ENCODE measurements at places on chromosomes 5 and 9.
A peak's percentile ranks its signal among the peaks of the same experiment; 100 is the strongest.

DNA sequence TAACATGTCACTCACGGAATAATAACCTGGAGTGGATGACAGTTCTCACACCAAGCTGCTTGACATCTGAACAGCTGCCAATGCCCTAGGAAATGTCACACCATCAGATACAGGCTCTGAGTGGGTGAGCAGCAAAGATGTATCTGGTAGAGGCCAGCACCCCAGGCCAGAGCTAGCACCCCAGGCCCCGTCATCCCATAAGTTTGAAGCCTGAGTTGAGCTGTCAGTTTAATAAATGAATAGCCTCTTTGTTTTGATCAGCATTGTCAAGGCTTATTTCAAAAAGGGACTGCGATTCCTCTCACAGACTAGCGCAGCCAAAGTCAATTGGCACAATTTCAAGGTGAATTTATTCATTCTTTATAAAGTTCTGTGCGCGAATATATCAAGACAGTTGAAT, 1327.1 kb downstream of the MAT2B start:
- no peak for DNase-seq

DNA sequence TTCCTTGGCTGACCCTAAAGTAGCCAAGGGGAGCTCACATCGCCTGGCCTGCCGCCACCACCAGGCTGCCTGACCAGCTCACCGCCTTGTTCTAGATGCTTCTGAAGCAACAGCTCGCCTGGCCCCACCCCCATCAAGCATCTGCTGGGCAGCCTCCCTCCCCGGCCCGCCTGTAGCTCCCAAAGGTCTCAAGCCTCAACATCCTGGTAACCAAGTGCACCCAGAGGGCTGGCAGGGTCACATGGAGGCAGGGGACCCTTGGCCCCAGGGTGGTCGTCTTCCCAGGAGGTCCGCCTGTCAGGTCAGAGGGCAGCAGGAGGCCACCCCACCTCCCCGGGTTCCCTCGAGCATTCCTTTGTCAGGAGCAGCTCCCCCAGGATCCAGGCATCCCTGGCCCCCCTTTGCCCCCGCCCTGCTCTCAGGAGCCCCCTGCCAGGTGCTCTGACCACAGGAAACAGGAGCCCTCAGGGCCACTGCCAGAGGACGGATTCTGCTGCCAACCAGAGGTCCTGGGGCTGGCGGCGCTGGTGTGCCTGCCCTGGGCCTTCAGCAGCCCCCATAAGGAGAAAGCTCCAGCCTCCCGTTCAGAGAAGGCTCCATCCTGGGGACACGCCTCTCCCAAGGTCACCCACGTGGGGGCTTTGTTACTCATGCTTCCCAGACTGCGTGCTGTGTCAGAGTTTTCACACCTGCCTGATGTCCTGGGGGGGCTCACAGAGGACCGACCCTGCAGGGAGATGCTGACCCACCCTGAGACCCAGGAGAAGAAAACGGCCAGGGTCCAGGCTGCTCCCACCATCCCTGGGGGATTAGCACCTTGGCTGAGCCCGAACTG, 3.5 kb upstream of the LRRC14B start:
- no peak for DNase-seq

- DNase-seq = peak; percentile 30
Measured at GRCh38 chr5:139795074-139796001, at the start of gene PSD2. TSS of gene PSD2 (plus strand) at chr5:139795808. CDS start at chr5:139809441, 13,633 bp downstream.

- DNase-seq = no peak
Measured at GRCh38 chr9:82621447-82621846, 441.5 kb downstream of the RASEF start.

DNA sequence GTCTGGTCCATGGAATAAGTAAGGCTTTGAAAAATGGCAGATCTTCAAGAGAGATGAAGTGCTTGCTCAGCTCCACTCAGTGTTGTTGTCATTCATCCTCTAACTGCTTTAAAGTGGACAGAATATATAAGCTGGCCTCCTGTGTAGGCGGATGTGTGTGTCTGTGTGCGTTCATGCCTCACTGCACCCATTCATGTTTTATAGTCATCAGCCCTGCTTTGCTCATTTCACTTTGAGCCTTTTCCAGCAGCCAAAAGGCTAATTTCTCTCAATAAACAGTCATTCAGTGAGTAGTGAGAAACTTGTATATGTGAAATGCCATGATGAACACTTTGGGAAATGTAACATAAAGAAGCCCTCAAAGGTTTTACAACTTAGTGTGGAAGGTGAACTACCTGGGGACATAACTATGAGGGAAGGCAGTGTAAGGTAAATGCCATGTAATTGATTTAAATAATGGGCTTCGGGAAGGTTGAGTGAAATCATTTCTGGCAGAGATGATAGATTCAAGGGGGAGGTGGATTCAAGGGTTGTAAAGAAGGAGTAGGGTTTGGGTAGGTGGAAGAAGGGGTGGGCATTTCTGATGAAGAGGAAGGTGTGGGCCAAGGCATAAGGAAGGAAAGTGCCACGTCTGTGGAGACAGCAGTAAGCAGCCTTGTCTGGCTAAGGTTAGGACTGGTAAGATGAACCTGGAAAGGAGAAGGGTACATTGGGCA, 15.7 kb downstream of the TTC23L start:
- DNase-seq = no peak

DNA sequence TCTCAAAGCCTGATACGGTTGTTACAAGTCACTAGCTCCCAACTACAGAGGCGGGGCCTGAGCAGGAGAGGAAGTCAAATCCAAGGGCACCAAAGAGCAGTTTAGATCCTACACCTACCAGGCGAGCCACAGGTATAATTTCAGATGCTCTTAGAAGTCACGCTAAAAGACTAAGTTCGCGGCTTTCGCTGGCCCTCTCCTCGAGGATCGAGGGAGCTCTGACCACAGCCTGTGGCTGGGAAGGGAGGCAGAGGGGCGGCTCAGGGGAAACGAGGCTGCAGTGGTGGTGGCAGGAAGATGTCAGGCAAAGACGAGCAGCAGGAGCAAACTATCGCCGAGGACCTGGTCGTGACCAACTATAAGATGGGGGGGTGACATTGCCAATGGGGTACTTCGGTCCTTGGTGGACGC, 48.6 kb downstream of the SEMA4D start:
- DNase-seq = peak; percentile 53

GRCh38 chr5:96149546-96149945, 187.9 kb upstream of the ELL2 start:
- no peak for DNase-seq

DNA sequence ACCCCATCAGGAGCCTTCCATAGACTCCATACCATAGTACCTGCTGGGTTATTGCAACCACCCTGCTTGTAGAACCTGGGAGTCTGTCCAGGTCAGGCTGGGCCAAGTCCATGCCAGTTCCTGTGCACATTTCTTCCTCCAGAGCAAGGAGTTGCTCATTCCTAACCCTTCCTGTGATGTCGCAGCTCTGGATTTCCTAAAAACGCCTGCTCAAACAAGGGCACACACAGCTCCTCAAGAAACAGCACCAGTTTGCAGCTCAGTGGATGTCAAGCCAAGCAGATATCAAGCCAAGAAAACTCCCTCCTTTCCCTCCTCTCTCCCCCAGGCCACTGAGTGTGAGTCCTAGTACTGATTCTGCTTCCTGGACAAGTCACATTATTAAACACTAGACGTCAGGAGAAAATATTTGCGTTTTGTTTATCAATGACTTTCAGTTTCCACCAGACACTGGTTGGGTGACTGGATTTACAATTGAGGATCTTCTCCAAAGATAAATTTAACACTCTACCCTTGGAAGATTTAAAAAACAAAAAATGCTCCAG, 59.6 kb downstream of the SLC1A1 start:
- no peak for DNase-seq

DNA sequence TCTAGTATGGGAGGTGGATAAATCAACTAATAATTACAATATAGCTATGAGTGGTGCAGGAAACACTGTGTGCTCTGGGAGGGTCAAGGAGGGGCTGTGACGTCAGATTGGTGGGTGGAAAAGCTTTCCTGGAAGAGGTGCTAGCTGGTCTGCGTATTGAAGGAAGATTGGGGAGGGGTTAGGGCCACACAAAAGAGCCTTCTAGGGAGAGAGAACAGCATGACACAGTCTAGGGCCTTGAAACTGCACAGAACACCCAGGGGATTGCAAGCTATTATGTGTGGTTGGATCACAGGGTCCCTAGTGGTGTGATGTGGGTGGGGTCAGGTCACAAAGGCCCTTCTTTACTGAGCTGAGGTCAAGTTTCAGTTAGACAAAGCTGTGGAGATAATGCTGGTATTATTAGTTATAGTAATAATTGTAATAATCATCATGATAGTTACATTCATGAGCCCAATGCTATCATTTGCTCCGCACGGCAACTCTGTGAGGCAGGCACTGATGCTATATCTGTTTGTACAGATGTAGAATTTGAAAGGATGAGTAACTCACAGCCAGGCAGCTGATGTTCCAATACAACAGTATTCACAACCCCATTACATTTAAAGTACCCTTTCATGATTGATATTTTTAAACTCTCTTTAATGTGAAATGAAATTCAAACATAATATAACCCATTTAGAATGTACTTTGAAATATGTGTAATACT, 197.4 kb upstream of the IL12B start:
- DNase-seq = no peak

- no peak for DNase-seq
Measured at GRCh38 chr9:136621734-136622093, 41.0 kb upstream of the EGFL7 start.

GRCh38 chr9:108479989-108480652, 375.7 kb downstream of the ACTL7B start:
- DNase-seq = no peak

- no peak for DNase-seq
Measured at GRCh38 chr9:75939536-75940111, 49.2 kb downstream of the PCSK5 start.

DNA sequence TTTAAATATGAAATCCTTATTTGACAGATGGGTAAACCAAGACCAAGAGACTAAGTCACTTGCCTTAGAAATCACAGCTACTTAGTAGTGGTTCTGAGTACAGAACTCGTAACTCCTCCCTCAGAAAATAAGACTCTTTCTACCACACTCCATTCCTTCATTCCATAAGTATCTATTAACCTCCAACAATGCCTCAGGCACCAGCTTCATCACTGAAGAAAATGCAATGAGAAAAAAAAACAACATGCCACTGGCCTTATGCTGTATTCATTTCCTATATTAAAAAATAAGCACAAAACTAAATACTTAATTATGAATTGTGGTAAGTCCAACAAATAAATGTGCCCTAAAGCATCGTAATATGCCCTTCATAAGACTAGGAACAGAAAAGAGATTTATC, 13.5 kb upstream of the FREM1 start:
- DNase-seq = no peak

GRCh38 chr9:6714176-6714575, 43.6 kb upstream of the KDM4C start:
- no peak for DNase-seq

Data from activated naive CD4-positive, alpha-beta T cell treated with anti-CD3 and anti-CD28 coated beads for 36 hours (primary cell).